ENCODE measurements at places on chromosomes 2 and 18.
A peak's percentile ranks its signal among the peaks of the same experiment; 100 is the strongest.

DNA sequence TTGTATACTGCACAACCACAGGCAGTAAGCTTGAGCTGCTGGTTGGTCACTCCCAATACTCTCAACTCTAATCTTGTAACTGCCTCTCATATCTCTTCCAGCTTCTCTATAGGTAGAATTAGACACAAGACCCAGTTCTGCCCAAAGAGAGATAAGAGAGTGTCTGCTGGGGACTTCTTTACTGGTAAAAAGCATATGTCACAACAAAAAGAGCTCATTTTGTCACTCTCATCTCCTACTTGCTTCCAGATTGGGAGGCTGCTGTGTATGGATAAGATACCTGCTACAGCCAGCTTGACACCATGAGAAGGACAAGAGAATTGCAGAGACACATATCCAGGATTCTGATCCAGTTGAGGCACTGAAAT lies 165.2 kb downstream of the PTH2R start:
- DNase-seq: no peak

GRCh38 chr2:85560812-85561279 lies 447 bp downstream of the GGCX start:
- DNase-seq: no peak

DNA sequence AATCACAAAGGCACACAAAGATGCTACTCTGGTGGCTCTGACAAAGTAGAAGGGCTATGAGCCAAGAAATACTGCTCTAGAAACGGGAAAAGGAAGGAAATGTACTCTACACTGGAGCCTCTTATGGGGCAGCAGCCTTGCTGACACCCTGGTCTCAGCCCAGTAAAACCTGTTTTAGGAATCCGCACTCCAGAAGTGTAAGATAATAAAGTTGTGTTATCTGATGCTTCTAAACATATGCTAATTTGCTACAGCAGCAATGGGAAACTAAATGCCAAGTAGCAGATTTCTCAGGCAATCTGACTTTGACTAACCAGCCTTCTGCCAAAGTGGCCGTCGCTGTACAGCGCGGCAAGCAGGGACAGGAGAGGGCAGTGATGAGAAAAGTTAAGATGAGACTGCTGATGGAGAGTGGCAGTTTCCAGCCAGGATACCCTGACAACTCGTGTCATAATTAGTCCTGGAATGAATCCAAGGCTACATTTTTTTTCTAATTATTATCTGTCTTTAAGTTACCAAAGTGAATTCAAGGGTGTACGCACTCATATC lies 99.0 kb downstream of the NETO1 start:
- no peak for DNase-seq

- no peak for DNase-seq
Measured at GRCh38 chr2:12718015-12718671, 1.4 kb downstream of the TRIB2 start.

DNA sequence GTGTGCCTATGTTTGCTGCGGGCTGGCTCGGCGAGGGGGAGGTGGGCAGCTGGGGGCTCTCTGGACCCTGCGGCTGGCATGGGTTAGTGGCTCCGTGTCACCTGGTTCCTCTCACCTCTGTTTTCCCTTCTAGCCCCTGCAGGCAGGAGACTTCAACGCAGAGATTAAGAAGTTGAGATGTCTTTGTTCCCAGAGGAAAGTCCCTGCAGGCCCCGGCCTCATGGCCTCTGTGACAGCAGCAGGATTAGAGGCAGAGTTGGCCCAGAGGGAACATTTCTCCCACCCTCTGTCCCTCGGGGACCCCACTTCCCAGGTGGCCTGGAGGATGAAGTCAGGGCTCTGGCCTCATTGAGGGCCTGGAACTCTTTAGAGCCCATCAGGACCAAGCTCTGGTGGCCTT lies 56.5 kb downstream of the HPCAL1 start:
- DNase-seq: no peak

DNA sequence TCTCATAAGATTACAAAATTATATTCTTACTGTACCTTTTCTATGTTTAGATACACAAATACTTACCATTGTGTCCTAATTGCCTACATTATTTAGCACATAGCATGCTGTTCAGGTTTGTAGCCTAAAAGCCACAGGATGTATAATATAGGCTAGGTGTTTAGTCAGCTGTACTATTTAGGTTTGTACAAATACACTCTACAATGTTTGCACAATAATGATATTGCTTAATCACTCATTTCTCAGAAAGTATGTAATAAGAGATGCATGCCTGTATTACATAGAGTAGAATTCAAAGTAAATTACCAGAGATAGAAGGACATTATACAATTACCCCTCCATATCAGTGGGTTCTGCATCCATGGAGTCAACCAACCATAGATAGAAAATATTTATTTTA lies 201.1 kb upstream of the COL3A1 start:
- peak; percentile 8 for DNase-seq

- DNase-seq: no peak
Measured at GRCh38 chr2:176147800-176148496, 3.4 kb upstream of the HOXD4 start.

DNA sequence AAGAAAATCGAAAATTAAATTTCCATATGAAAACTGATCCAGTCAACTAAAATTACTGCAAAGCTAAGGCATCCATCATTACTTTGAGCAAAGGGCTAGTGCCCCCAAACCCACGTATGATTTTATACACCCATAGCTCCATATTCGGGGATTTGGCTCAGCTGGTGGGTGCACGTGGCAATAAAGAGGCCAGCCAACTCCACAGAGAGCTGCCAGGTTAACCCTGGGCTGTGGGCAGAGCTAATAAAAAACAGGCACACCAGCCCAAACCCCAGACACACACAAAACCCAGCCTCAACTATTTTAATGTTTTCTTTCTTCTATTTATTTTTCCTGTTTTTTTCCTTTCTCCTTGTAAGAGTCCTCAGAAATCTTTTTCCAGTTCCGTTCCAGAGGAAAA lies 151.3 kb upstream of the SOX11 start:
- no peak for DNase-seq

- no peak for DNase-seq
Measured at GRCh38 chr2:160301420-160301819, 101.3 kb upstream of the ITGB6 start.

- no peak for DNase-seq
Measured at GRCh38 chr18:72273025-72273424, 271.1 kb downstream of the CBLN2 start.

- no peak for DNase-seq
Measured at GRCh38 chr18:62128157-62128556, 58.7 kb downstream of the PIGN start.

GRCh38 chr18:27627927-27628326 lies 442.8 kb upstream of the CHST9 start:
- DNase-seq: no peak

DNA sequence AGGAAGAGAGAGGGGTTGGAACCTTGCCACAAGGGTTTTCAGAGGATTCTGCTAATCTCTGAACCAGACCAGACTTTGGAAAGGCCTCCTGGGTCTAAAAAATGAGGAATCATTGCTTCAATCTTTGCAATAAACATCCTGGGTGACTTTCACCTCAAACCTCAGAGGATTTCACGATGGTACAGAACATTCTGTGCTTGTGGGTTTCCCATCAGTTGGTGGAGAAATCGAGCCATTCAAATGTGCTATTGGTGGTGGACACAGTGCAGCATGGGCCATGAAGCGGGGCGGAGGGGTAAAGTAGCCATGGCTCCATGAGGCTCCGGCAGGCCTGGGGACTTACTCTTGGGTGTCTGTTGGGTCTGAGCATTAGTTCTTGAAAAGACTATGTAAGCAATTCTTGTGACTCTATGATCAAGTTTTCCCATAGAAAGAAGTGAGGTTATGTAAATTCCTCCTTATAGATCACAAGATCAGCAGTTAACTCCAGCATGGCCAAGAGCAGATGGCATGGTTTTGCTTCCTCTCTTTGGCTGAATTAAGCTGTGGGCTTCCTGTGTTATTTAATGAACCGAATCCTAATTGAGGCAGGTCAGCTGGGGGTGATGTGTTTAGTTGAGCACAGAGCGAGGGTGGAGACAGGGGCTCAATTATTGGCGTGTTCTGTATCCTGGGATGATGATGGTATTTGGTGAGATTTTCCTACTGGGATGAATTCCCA lies 1.9 kb upstream of the IL1R2 start:
- DNase-seq: no peak

- no peak for DNase-seq
Measured at GRCh38 chr2:39160982-39161381, 40.1 kb upstream of the SOS1 start.

DNA sequence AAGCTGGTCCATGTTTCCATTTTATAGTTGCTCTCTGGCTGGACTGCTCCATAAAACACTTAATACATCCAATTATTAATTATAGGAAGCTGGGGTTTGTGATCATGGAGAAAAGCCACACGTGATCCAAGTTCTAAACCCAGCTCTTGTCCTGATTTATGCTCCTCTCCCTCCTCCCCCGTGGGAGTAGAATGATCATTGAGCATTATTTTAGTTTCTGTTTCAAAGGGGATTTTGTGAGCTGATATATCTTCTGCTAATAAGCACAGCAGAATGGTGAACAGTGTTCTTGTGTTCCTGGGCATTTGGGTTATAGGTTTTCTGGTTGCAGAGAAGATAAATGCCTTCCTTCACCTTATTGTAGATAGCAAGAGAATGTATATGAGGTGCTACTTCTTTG lies 135.7 kb upstream of the TMEM200C start:
- DNase-seq: no peak

GRCh38 chr2:145245268-145245870 lies 725.5 kb upstream of the ZEB2 start:
- no peak for DNase-seq

- no peak for DNase-seq
Measured at GRCh38 chr18:23225503-23225902, 90.2 kb downstream of the CABLES1 start.

DNA sequence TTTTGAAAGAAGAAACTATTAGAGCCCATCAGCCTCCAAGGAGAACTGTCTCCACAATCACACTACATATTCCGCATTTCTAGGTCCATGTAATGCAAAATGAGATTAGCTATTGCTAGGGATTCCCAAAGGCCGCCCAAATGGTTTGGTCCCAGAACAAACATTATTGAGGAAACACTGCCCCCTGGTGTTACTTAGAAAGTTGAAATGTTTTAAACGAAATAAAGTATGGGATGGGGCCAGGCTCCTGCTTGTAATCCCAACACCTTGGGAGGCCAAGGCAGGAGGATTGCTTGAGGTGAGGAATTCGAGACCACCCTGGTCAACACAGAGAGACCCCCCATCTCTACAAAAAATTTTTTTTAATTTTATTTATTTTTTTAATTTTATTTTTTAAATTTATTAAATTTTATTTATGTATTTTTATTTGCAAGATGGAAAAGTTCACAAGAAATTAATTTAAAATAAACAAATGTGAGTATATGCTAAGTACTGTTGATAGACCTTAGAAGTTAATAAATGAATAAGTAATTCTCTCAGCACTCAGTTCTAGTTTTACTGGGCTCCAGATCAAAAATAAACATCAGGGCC lies 5.5 kb downstream of the NHEJ1 start:
- no peak for DNase-seq

GRCh38 chr18:78911751-78912283 lies 67.8 kb upstream of the SALL3 start:
- no peak for DNase-seq

DNA sequence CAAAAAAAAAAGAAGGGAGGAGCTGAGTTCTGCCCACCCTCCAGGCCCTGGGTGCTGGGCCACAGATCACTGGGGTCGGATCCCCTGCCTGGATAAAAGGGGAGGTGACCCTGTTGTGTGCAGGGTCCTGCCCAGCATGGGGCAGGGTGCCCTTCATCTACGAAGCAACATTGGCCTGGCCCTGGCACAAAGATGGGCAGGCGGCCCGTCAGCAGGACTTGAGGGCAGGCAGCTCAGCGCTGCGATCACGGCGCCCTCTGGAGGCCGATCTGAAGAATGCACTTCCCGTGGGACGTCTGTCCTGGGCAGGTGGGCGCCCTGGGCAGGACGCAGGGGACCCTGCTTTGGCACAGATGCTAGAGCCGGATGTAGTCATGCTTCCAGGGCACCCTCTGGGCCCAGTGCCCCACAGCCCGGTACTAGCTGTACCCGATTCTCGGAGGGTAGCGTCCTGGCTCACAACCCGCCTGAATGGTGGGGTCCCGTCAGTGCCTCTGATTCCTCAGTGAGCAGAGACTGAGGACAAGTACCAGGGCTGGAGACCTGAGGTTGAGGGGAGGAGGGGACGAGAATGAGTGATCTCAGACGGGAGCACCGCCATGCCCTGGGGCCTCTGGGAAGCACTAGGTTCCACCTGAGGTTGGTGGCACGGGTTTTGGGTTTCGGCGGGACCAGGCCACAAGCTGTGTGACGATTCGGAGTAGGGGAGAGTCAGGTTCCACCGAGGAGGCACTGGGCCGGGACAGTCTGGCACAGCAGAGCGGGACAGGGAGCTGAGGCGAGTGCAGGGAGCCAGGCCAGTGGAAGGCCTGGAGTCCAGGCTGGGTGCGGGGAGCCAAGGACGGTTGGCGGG lies 18.0 kb downstream of the ARID5A start:
- DNase-seq: peak; percentile 1

DNA sequence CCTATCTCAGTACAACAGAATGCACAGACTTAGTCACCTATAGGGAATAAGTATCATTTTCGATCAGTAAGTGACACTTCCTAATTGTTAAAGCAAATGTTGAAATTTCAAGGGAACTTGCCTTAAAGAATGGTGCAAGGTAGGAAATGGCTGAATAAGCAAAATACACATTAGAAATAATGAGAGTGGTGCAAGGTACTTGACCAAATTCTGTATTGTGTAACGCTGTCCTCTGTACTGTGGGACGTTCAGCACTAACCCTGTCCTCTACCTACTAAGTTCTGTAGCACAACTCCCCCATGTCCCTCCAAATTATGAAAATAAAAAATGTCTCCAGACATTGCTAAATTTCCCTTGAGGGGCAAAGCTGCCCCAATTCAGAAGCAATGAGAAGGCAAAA lies 19.4 kb downstream of the MMADHC start:
- no peak for DNase-seq

GRCh38 chr2:70029814-70030409 lies 57.4 kb upstream of the PCBP1 start:
- no peak for DNase-seq

GRCh38 chr2:177573120-177573519 lies 180.5 kb downstream of the AGPS start:
- no peak for DNase-seq

DNA sequence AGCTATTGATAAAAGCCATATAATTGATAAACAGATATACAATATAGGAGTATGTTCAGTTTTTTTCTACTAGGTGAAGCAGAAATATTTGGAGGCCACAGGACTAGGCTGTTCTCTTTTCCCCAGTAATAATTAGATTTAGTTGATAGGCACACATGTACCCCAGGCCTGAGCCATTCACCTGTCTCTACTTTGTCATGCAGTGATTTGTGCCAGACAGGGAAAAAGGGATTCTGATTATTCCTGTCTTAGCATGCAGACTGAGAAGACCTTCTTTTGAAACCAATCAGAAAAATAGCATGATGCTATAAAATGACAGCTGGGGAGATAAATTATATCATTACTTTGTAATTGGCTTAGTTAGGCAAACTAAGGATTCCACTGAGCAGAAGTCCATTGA lies 94.3 kb downstream of the DOCK10 start:
- no peak for DNase-seq

- DNase-seq: no peak
Measured at GRCh38 chr2:73946666-73947065, 20.0 kb downstream of the DGUOK start.

Measured in NCI-H1436 treated with DMSO at 0.1 percent for 48 hours (cell line).